ENCODE measurements at places on chromosomes 12 and 14.
A peak's percentile ranks its signal among the peaks of the same experiment; 100 is the strongest.

DNA sequence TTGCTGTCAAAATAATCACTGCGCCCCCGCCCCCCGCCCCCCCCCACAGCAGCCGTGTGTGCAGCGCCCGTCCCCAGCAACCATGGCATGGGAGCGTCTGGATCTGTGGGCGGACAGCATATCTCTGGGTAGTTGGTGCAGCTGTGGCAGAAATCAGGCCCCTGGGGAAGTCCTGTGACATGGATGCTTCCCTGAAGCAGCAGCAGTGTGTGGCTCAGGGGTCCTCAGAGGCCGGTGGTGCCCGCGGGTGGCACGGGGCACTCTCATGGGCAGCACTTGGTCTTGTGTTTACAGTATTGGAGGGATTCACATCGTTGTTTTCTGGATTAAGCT is 19.2 kb downstream of the XRCC3 start:
- no peak for DNase-seq

DNA sequence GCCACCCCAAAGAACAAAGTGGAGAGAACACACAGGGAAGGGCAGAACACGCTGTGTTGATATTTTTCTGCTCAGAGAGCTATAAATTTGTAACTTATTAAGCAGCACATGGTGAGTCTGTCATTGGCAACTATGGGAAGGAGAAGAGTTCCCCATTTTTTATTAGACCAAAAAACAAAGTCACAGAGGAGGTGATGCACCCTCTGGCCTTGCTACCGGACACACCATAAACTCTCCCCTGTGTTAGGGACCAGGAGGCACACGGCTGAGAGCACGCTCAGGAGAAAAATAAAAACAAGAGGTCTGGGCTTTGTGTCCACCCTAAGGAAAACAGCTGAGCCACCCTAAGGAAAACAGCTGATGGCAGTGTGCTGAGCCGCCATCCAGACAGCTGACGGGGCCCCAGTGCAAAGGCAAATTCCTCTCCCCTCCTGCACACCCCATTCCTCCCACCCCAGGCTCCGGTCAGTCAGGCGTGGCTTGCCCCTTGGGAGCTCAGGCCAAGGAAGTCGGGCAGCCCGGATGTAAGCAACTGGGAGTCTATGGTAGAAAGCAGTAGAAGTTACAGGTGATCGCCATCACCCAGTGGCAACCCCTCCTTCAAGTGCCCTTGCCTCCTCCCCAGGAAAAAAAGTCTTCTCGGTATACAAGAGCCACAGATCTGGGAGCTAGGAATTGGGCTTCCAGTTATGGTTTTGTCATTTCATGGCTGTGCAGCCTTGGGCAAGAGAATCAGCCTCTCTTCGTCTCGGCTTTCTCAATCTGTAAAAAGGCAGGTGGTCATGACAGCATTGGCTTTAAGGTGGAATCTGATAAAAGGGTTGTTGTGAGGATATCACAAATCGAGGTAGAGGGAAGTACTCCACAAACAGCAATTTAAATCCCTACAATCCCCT is 2.4 kb downstream of the PXN start:
- DNase-seq, result no peak

DNA sequence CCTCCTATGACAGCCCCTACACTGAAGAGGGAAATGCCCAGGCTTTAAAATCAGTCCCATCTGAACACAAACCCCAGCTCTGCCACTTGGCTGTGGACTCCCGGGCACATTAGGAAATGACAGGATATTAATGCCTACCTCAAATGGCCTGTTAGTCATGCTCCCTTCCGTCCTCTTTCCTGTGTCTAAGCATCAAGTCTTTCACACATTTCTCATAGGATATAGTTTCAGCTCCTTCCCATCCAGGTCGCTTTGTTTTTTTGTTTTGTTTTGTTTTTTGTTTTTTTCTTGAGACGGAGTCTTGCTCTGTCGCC is 16.1 kb downstream of the PLEK2 start:
- no peak for DNase-seq

DNA sequence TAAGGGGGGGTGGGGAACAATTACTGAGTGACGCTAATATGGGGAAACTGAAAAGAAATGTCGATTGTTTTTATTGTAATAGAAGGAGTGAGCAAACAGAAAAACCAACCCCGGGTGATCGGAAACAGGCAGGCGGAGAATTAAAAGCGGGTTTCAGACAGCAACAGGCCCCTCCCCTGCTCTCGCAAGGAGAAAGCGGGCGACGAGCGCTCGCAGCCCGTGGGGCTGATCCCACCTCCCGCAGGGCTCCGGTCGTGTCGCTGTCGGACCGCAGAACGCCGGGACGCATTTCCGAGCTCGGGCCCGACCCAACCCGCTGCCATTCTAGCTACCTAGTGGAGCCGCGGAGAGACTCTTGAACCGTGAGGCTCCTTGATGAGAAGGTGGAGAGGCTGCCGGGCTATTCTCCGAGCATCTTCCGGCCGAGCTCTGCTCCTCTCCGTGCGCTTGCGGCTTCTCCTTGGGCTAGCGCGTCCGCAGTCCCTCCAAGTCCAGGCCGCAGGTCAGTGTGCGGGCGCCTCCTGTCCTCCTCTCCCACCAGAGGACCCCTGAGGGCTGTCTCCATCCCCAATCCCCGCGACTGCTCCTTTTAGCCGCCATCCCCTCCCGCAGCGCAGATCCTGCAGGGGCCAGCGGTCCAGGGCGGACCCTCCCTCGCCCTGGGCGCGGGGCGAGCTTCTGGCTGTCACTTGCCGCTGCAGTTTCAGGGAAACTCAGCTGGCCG is 4.1 kb upstream of the PAX9 start:
- no peak for DNase-seq

DNA sequence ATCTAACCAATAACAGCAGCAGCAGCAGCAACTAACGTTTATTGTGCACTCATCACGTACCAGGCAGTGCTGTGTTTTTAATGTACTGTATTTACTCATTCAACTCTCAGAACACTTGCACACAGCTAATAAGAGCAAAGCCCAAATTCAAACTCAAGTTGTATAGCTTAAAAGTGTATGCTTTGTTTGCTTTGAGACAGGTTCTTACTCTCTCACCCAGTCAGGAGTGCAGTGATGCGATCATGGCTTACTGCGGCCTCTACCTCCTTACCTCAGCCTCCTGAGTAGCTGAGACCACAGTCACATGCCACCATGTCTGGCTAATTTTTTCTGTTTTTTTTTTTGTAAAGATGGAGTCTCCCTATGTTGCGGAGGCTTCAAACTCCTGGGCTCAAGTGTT is 105.4 kb downstream of the PAPLN start:
- DNase-seq, result no peak

GRCh38 chr14:71583194-71583593 is 349.0 kb upstream of the RGS6 start:
- DNase-seq, result no peak

DNA sequence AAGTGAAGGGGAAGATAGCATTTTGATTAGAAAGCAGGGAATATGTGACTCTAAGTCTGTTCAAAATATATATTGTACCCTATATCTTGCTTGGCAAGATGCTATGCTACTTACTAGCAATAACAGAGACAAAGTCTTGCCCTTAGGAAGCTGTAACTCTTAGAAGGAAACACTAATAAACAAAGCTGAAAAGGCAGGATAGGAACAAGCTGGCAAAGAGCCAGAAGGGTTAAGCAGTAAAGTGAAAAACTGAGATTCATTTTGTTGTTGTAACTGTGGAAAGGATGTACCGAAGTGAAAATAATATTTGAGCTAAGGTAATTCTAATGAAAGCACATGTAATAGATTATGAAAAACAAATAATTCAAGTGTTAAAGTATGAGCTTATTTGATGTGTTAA is 527.1 kb upstream of the FLRT2 start:
- no peak for DNase-seq

- DNase-seq, result peak; percentile 65
These were observed 20.4 kb downstream of the BATF start for GRCh38 chr14:75542588-75543091.

DNA sequence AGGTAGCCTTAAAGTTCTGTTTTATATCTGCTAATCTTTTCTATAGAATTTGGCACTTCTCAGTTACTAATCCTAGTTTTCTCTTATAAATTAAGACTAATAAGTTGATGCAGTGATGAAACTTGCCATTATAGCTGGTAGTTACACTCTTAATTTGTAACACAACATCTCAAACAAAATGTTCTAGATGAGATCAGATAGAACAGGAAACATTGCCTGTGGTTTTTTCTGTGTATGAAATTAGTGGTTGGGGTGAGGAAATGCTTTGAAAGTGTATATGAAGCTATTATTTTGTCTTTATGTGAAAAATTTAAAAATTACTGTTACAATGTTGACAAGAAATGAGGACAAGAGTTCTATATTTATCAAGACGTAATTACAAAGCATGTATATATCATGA is 91.9 kb downstream of the PCNX1 start:
- no peak for DNase-seq

- DNase-seq, result no peak
These were observed 126.7 kb downstream of the EPS8 start for GRCh38 chr12:15662303-15662980.

DNA sequence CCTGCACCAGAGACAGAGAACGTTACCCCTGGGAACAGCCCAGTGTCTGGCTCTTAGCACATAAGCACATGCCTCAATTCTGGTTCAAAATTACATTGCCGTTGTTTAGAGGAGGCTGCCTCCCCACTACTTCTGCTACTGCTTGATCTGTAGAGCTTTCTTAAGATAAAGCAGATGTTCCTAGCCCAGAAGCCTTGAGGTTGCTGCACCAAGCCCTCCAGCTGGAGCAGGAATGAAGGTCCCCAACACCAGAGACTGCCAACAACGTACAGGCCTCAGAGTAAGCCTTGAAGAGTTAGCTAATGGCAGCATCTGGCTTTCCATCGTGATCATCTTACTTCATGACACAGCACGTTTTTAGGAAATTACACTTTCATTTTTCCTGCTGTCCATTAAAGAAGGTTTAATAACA is 34.7 kb upstream of the AMIGO2 start:
- DNase-seq, result no peak

- peak; percentile 48 for DNase-seq
These were observed 795 bp downstream of the STAT6 start for GRCh38 chr12:57110104-57111030.

- DNase-seq, result no peak
These were observed 98.4 kb upstream of the TBX5 start for GRCh38 chr12:114504311-114504710.

- no peak for DNase-seq
These were observed 7.9 kb downstream of the IFFO1 start for GRCh38 chr12:6547987-6548386.

GRCh38 chr12:12918781-12919389 is 27.5 kb downstream of the GPRC5A start:
- DNase-seq, result no peak

DNA sequence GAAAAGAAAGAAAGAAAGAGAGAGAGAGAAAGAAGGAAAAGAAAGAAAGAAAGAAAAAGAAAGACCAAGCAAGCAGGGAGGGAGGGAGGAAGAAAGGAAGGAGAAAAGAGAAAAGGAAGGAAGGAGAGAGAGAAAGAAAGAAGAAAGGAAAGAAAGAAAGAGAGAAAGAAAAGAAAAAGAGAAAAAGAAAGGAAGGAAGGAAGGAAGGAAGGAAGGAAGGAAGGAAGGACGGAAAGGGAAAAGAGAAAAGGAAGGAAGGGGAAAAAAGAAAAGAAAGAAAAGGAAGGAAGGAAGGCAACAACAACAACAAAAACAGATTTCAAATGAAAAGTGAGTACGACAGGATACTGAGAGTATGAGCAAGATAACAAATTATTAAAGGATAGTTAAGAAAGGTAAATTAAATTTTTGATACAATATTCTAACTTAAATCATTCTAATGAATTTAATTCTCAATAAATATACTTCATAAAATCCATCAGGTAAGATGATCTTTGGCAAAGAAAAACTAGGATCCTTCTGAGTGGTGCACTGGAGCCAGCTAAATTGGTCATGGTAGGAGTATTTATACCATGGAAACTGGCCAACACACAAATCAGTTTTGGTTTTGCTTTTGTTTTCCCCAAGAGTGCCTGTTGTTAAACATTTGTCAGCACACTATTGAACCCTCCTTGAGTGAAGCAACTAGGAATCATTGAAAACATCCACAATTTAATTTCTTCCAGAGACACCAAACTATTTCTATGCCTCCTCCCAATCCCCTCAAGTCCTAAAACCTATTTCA is 56.1 kb upstream of the DYRK2 start:
- DNase-seq, result peak; percentile 55

- no peak for DNase-seq
These were observed 27.5 kb downstream of the ITPR2 start for GRCh38 chr12:26805401-26805971.

DNA sequence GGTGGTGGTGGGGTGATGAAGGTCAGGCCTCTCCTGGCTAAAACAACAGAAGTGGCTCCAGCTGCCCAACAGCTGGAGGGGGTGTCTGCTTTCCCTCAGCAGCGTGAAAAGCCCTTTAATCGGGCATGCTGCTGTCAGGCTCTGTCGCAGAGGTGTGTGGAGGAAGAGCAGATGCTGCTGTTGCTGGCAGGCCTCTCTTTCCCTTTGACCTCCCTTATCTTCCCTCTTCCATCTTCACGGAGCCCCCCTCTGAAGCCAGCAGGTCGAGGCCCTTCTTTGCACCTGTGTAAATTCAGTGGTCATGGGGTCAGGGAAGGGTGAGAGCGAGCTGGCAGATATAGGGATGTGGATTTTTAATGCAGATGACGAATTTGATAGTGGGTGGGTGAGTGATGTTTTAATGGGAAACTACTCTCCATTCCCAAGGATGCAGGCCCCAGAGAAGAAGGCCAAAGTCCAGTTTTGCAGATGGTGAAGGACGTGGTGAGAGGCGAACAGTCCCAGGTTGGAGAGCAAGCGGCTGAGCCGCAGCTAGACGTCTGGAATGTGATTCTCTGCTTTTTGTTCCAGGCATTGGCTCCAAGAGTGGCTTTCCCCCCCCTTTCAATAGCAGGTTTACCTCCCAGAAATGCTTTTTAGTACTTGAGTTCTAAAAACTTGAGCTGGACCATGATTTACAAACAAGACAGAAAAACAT is 64.0 kb downstream of the SMOC1 start:
- no peak for DNase-seq

Data from bone marrow (tissue), 2 donors.